ENCODE measurements at places on chromosomes 7 and 10.

DNA sequence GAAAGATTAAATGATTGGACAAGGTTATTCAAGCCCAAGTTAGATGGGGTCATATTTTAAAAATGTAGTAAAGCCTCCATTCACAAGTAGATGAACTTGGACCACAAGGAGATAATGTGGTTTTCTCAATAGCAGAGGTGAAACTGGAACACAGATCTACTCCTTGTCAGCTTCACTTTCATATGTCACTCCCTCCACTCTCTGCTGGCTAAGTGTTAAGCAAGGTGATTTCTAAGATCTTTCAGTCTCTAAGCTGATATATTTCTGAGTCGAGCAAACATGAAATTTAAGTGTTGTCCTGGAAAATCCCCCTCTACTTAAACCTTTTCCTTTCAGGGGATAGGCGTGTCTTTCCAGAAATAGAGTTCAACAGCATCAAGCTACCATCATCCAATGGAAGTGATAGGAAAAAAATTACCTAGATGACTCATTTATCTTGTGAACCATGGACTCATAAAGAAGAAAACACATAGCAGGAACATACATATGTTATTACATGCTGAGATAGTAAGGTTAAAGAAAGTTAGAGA lies 275.0 kb downstream of the PTEN start:
- no peak for DNase-seq

DNA sequence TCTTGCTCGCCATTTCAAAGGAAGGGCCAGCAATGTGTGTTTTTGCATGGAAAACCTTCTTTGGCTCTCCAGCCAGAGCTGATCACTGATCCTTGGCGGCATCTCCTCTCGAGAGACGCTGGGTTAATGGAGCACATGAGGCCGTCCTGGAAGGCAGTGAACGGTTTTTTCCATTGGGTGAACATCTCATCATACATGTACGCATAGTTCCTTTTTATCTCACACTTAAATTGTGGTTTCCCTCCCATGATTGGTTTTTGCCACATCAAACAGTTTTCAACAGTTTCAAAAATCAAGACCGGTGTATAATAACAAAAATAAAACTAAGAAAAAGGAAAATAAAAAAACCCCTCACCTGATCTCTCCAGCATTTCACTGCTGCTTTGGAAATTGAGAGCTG lies 276.4 kb downstream of the TCF7L2 start:
- DNase-seq: no peak

- DNase-seq: no peak
Measured at GRCh38 chr10:53952698-53953630, 848.1 kb downstream of the PCDH15 start.

- DNase-seq: peak; percentile 9
Measured at GRCh38 chr10:47062441-47063200, 151.4 kb downstream of the PTPN20 start.

DNA sequence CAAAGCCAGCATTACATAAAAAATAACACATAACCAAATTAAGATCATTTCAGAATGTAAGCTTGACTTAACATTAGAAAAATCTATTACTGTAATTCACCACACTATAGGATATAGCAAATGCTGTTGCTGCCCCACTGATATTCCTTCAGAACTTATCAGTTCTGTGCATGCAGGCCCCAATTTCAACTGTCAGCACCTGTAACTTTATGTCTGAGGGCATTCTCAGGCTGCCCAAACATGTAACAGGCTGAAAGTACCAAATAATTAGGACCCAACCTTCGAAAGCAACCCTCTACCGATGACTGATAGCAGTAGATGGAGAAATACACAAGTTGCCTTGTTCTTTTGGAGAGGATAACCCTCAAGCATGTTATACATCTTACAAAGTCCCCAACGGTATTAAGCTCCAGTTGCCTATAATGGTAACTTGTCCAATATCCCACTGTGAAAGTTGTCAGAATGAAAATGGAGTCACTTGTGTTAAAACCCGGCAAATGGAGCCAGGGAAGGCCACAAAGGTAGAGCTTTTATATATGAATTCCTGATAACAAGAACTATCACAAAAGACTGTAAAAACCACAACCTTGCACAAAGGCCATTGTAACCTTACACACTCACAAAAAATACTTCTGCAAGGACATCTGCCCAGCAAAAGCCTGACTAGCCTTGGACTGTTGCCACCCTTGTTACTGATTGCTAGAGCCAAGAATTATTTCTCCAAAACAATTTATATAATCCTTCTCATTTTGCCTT lies 66.9 kb upstream of the ZNF746 start:
- no peak for DNase-seq

GRCh38 chr7:100152404-100152803 lies 3.7 kb downstream of the LAMTOR4 start:
- no peak for DNase-seq

- DNase-seq: no peak
Measured at GRCh38 chr10:68526634-68527307, 552 bp downstream of the SLC25A16 start.

DNA sequence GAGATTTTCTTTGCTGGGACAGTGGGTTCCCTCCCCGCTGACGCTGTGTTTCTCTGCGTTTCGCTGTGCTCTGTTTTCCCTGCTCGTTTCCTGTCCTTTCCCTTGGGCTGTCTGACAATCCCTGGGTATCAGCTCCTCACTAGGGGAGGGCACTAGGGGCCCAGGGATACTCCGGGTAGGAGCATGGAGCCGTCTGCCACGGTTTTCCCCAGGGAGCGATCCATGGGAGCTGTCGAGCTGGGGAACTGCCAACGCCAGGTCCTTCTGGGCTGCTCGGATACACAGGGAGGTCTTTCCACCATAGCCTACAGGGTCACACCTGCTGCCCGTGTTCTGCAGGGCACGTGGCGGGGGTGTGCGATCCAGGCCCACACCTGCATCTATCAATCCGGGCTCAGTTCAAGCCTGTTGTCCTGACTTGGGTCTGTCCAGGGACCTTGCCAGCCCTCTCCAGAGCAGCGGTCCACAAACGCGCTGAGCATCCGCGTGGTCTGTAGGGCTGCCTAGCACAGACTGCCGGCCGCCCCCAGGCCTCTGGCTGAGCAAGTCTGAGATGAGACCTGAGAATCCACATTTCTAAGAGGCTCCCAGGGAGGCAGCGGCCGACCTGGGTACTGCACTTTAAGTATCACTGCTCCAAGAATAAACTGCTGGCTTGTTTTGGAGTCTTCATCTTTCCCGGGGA lies 263.1 kb downstream of the ELFN1 start:
- no peak for DNase-seq

- peak; percentile 57 for DNase-seq
Measured at GRCh38 chr10:6738112-6738768, 158.2 kb upstream of the PRKCQ start.

DNA sequence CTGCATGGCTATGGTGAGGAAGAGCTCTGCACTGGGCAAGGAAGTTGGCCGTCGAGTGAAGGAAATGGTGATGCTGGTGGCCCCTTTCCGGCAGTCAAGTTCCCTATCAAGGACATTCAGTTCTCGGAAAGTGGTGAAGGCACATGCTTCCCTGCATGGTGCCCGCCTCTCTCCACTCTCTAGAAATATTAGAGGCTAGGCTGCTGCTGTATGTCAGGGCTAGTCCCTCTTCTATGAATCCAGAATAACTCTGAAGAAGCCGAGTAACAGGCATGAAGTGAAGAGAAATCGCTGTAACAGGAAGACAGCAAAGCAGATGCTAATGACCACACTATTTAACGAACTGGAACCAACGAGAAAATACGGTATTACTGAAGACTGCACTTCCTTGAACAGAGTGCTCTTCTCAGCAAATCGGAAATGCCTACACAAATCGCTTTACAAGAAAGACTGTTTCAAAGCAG lies 5.4 kb downstream of the IDI1 start:
- DNase-seq: no peak
